Activated CD4-positive, alpha-beta T cell treated with anti-CD3 and anti-CD28 coated beads for 36 hours (primary cell): ENCODE measurements at places on chromosomes 16 and 17.

DNA sequence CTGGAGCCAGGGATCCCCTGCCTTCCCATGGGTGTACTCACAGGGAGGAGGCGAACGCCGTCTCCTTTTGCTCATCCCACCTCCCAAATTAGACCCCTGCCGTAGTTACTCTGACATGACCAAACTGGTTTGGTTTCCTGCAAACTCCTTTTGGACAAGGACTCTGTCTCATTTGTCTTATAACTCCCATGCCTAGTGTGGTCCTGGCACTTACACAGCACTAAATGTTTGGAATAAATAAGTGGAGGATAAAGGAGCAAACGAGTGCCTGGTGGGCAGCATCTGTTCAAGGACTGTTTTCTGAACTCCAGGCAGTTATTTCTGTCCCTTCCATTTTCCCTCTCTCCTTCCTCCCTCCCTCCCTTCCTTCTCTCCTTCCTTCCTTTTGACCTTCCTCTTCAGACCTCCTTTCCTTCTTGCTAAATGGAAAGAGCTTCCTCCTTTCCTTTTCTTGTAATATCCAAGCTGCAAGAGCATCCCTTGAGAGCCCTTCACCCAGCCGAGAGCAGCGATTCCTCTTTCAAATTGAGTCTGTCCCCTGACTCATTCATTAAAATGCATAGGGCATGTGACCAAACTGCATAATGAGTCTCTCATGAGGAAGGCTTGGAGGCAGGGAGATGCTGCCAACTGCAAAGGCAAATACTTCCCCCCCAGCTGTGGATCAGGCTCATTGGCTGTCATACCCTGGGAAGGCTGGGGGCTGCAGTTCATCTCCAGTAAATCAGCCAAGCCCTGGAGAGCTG is 36.8 kb downstream of the CHD9 start:
- no peak overlapping the region for H3K4me3 ChIP-seq
- H3K27ac ChIP-seq = peak overlapping the region; percentile 56
- peak; percentile 47 for DNase-seq
- peaks cover 25% of the 10 kb centered on the region for H3K4me1 ChIP-seq
- H3K36me3 ChIP-seq = no peaks in the 10 kb centered on the region

- no peaks in the 10 kb centered on the region for H3K27me3 ChIP-seq
- H3K36me3 ChIP-seq = peaks cover 45% of the 10 kb centered on the region
- no peak for DNase-seq
- H3K4me3 ChIP-seq = no peak overlapping the region
- peaks cover 3% of the 10 kb centered on the region for H3K4me1 ChIP-seq
- H3K27ac ChIP-seq = no peak overlapping the region
These were observed 10.9 kb upstream of the GGA2 start for GRCh38 chr16:23521037-23521743.

- no peak overlapping the region for H3K27ac ChIP-seq
- DNase-seq = peak; percentile 57
- no peaks in the 10 kb centered on the region for H3K36me3 ChIP-seq
- H3K4me3 ChIP-seq = no peak overlapping the region
- H3K27me3 ChIP-seq = no peaks in the 10 kb centered on the region
- H3K4me1 ChIP-seq = peaks cover 6% of the 10 kb centered on the region
These were observed 15.9 kb upstream of the FBXO47 start for GRCh38 chr17:38982858-38983746.

DNA sequence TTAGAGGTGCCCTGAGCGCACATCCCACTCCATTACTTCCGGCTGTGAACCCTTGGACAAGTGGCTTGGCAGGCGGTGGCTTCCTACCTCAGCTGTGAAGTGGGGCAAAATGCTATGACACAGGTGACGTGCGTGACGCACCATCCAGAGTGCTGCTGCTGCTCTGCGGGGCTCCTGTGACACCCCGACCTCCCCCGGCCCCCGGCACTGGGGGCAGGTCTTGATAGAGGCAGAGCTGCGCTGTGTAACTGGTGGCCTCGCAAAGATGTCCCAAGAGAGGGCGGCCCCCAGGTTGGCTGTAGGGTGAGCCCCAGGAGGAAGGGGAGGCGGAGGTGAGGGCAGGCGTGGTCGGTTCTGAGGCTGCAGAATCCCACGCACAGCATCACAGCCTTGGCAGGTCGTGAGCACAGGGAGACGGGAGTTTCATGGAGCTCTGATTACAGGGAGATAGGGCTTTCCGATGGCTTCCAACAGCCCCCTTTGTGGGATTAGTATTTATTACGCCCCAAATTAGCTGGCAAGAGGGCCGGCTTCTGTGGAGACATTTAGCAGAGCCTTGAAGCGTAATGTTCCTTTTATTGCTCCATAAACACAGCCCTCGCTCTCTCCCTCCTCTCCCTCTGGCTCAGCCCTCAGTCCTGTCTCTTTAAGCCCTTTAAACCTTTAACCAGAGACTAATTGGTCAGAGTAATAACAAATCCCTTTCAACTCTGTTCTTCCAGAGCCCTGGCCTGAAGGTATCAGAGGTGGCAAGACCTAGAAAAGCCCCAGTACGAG is 328.1 kb downstream of the C16orf95 start:
- peaks cover 2% of the 10 kb centered on the region for H3K4me1 ChIP-seq
- no peak for DNase-seq
- no peak overlapping the region for H3K27ac ChIP-seq

- peak overlapping the region; percentile 94 for H3K27ac ChIP-seq
- peak overlapping the region; percentile 82 for H3K4me3 ChIP-seq
- peaks cover 72% of the 10 kb centered on the region for H3K4me1 ChIP-seq
- peaks cover 20% of the 10 kb centered on the region for H3K36me3 ChIP-seq
- DNase-seq = peak; percentile 93
These were observed 591 bp upstream of the SLFN5 start for GRCh38 chr17:35242158-35242804.

- no peaks in the 10 kb centered on the region for H3K36me3 ChIP-seq
- no peak for DNase-seq
- peaks cover 15% of the 10 kb centered on the region for H3K27me3 ChIP-seq
- H3K4me1 ChIP-seq = peaks cover 5% of the 10 kb centered on the region
- no peak overlapping the region for H3K27ac ChIP-seq
These were observed 49.2 kb upstream of the MAP3K14 start for GRCh38 chr17:45366049-45366448.

DNA sequence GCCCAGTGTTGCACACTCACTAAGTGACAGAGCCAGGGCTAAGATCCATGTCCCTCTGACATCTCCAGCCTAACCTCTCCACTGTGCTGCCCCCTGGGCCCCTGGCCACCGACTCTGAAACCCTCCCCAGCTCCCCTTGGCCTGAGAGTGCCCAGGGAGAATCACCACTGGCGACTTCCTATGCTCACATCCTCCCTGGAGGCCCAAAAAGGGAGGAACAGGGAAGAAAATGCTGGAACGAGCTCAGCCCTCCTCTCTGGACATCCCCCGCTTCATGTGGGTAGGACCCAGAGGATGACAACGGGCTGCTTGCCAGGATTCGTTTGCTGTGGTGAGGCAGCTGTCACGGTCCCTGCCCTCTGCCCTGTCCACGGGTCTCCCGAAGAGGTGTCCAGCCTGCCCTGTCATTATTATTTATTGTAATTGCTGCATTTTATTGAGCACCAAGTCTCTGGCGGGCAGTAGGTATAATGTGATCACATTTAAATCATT is 153.5 kb upstream of the RPL38 start:
- H3K4me1 ChIP-seq = no peaks in the 10 kb centered on the region
- DNase-seq = no peak
- no peaks in the 10 kb centered on the region for H3K36me3 ChIP-seq
- H3K27ac ChIP-seq = no peak overlapping the region

DNA sequence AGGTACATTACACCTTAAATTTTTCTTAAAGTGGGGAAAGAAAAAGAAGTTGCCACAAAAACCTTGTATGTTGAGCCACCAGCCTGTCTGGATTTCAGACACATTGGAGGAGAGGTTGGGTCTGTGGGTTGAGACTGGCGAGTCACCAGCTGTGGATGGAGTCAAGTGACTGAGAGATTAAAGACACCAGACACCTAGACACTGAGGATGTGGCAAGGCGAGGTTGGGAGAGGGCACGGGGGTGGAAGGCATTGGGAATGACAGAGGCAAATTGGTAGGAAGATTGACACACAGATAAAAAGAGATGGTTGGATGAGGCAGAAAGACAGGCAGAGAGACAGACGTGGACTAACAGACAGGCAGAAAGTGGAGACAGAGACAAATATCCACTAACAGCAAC is 49.6 kb downstream of the KCNJ12 start:
- H3K27me3 ChIP-seq = peaks cover 2% of the 10 kb centered on the region
- no peak for DNase-seq
- H3K36me3 ChIP-seq = no peaks in the 10 kb centered on the region
- no peak overlapping the region for H3K27ac ChIP-seq
- no peaks in the 10 kb centered on the region for H3K4me1 ChIP-seq

DNA sequence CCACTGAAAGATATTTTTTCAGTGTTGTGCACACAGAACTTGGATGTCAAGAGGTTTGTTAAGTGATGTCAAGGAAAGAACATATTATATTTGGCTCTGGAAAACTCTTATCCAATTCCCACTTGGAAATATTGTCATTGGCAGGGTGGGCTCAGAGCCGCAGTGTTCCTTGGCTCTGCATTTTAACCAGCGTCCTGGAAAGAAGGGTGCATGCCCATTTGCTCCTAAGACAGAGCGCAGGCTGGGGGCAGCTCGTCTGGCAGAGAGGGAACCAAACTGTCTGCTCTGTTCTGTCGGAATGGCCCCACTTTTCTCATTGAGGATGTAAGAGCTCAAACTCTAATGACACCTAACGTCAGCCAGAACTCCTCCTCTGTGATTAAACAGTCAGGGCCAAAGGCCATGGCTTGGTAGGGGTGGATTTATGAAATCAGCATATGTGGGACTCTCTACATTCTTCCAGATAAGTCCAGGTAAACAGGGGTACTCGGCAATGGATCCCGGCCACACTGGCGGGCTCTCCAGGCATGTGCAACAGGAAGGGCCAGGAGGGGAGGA is 18.0 kb downstream of the SLC47A1 start:
- no peak for DNase-seq
- H3K4me1 ChIP-seq = no peaks in the 10 kb centered on the region
- H3K4me3 ChIP-seq = no peak overlapping the region
- peaks cover 2% of the 10 kb centered on the region for H3K27me3 ChIP-seq
- no peaks in the 10 kb centered on the region for H3K36me3 ChIP-seq
- no peak overlapping the region for H3K27ac ChIP-seq

DNA sequence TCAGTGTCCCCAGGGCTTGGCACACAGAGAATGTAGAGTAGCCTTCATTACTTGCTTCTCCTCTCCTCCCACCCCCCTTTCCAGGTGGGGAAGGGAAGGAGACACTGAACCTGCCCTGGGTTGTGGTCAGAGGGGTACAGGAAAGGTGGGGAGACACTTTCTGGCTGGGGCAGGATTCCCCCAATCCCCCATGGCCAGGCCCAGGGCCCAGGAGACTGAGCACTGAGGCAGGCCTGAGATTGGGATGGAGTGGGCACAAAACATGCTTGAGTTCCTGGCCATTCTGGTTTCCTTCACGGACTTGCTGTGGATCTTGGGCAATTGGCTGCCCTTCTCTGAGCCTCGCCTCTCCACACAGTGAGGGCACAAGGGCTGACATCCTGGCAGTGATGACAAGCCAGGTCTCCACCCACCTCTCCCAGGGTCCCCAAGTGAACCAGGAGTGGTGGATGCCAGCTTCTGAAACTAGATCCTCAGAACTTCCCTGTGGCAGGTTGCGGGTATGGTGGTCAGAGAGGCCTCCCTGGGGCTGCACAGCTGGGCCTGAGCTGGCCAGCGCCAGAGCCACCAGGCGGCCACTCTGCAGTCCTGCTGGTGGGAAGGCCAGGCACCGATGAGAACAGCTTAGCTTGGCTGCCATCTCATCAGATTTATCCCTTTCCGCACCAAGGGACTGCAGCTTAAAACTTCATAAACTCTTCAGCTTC is 9.3 kb downstream of the ZNF629 start:
- DNase-seq = no peak
- peaks cover 15% of the 10 kb centered on the region for H3K4me1 ChIP-seq
- no peaks in the 10 kb centered on the region for H3K27me3 ChIP-seq
- H3K27ac ChIP-seq = no peak overlapping the region

DNA sequence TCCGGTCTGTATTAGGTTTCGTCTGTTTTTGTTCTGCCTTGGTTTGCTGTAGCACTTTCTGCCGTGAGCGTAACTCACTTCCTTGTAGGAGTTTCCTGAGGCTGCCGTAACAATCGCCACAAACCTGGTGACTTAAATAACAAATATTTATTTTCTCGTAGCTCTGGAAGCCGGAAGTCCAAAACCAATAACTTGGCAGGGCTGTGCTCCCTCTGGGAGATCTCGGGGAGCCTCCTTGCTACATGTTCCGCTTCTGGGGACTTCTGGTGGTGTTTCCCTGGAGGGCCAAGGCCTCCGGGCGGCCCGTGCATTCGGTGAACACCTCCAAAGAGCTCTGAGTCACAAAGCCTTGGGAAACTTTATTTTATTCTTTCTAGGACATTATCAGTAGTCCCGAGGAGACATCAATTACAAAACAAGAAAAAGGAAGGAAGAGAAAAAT is 6.8 kb upstream of the WDR45B start:
- no peaks in the 10 kb centered on the region for H3K4me1 ChIP-seq
- no peak overlapping the region for H3K27ac ChIP-seq
- no peak overlapping the region for H3K4me3 ChIP-seq
- H3K36me3 ChIP-seq = peaks cover 2% of the 10 kb centered on the region
- no peaks in the 10 kb centered on the region for H3K27me3 ChIP-seq

GRCh38 chr17:20225162-20226115 is 216.3 kb downstream of the SPECC1 start:
- no peak for DNase-seq
- H3K27ac ChIP-seq = no peak overlapping the region
- no peak overlapping the region for H3K4me3 ChIP-seq
- no peaks in the 10 kb centered on the region for H3K27me3 ChIP-seq

DNA sequence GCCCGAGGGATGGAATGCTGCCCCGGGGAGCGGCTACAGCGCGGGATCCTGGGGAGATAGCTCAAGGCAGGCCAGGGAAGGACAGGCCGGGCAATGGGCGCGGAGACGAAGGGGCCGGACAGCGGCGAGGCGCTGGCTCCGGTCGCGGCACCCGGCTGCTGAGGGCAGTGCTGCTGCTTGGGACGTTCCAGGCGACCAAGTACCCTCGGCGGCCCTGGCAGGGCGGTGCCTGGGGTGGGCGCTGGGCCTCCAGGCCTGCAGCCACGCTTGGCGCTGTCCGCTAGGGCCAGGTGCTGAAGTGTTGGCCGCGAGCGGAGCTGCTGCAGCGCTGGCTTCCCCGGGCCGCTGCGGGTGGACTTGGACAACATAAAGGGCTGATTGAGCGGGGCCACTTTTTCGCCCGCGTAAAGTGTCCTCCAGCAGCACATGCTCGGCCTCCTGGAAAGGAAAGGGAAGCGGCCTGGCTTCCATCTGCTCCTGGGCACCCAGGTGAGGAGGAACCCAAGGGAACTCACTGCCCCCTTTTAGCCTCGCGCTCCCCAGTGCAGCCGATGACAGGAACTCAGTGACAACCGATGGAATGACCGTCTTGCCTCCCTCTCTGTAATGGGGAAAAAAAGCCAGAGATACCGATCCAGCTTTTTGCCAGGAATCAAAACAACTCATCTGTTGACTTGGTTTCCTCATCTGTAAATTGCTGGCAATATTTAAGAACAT is 23.7 kb downstream of the CLEC3A start:
- H3K4me1 ChIP-seq = no peaks in the 10 kb centered on the region
- H3K36me3 ChIP-seq = no peaks in the 10 kb centered on the region
- H3K4me3 ChIP-seq = no peak overlapping the region
- H3K27ac ChIP-seq = no peak overlapping the region
- peaks cover 34% of the 10 kb centered on the region for H3K27me3 ChIP-seq
